ENCODE measurements at places on chromosomes 3 and 15.

DNA sequence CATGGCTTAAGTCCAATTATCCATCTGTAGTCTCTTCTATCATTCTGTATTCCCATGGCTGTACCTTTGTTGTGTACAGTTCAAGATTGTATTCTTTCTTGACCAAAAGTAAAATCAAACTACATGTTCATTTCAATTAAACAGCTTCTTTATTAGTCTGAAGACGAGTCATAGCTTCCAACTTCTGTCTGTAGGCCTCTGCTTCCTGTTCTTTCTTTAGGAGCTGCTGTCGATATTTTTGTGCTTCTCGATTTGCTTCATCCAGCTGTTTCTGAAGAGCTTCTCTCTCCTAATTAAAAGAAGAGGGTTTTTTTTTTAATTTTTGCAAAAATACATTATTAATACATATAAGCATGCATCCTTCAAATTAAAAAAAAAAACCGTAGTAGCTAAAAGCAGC is 13.0 kb upstream of the HDC start:
- no peak for DNase-seq

- DNase-seq: no peak
Observed at GRCh38 chr15:70308011-70308734, 210.5 kb upstream of the TLE3 start.

- no peak for DNase-seq
Observed at GRCh38 chr3:197512691-197513571, 42.8 kb downstream of the BDH1 start.

GRCh38 chr3:142232340-142232739 is 7.0 kb upstream of the GK5 start:
- DNase-seq: no peak

GRCh38 chr3:143769616-143770015 is 78.7 kb downstream of the SLC9A9 start:
- no peak for DNase-seq

GRCh38 chr3:59518283-59519055 is 468.6 kb upstream of the CFAP20DC start:
- no peak for DNase-seq

DNA sequence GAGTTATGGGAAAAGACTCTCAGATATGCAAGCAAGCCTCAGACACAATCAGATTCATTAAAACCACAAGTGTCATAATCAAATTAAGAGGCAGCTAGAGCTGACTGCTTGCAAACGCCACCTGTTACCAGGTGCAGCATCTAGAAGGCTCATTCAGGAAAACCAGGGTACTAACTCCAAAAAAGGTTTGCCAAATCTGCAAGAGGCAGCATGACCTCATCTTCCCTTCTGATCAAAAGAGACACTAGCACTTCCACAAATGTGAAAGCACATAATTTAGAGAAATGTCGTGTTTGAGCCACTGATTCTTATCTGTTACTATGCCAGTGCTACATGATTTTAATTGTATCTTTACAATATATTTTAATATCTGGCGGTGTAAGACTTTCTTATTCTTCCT is 123.3 kb upstream of the NANOGP8 start:
- no peak for DNase-seq

DNA sequence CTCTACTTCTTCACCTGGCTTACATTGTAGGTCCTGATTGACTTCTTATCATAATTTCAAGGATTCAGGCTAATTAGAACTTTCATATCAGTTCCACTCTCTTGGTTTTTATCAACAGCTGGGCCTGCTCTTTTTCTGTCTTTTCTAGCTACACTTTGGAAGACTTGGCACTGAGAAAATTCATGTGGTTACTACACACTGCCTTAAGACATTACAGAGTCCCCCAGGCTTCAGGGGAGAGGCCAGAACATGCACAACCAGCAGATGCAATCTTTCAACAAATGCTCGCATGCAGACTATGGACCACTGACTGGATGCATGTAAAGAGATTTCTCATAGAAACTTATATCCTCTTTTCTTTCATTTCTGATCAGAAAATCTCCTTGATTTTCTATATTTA is 423.5 kb downstream of the TUSC7 start:
- no peak for DNase-seq

- DNase-seq: no peak
Observed at GRCh38 chr3:50167841-50168209, 12.7 kb downstream of the SEMA3F start.

- DNase-seq: no peak
Observed at GRCh38 chr3:43194490-43195114, 88.7 kb upstream of the POMGNT2 start.

DNA sequence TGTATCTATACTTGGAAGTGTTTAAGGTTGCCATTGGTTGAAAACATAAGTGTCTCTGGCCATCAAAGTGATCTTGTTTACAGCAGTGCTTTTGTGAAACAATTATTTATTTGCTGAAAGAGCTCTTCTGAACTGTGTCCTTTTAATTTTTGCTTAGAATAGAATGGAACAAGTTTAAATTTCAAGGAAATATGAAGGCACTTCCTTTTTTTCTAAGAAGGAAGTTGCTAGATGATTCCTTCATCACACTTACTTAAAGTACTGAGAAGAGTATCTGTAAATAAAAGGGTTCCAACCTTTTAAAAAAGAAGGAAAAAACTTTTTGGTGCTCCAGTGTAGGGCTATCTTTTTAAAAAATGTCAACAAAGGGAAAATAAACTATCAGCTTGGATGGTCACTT is 19.7 kb downstream of the B3GNT5 start:
- DNase-seq: no peak

DNA sequence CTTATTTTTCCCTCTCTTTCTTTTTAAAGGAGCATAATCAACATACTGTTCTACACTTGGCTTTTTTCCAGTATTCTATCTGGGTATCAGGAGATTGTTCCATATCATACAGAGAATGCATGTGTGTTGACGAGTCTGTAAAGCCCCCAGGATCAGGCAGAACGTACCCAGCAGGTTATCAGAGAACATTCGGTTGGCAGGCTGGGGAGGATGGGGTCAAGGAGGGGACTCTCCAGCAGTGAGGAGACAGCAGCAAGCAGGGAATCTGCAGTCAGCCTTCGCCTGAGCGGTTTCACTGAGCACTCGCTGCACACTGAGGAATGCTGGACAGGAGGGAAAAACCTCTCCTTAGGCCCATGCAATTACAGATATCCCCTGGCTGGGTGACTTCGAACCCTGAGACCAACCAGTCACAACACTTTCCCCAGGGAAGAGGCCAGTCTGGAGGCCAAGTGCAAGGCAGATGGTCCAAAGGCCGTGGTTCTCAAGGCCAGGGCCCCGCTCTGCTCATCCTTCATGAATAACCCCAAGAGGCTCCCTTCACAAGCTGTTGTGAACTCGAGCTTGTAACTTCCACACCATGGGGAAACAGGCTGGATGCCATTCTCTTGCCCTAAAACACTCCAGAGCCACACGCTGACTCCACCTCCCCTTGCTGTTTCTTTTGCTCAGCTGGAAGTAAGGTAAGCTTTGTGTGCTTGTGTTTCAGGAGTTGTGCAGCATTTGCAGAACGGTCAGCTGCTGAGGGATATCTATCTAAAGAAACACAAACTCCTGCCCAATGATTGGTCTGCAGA is 60.1 kb downstream of the PXYLP1 start:
- DNase-seq: no peak

- peak; percentile 8 for DNase-seq
Observed at GRCh38 chr3:146589899-146590508, 15.1 kb downstream of the PLSCR5 start.

GRCh38 chr3:27643355-27643754 is 78.8 kb downstream of the EOMES start:
- no peak for DNase-seq

- DNase-seq: no peak
Observed at GRCh38 chr3:42526616-42527367, 24.3 kb downstream of the VIPR1 start.

DNA sequence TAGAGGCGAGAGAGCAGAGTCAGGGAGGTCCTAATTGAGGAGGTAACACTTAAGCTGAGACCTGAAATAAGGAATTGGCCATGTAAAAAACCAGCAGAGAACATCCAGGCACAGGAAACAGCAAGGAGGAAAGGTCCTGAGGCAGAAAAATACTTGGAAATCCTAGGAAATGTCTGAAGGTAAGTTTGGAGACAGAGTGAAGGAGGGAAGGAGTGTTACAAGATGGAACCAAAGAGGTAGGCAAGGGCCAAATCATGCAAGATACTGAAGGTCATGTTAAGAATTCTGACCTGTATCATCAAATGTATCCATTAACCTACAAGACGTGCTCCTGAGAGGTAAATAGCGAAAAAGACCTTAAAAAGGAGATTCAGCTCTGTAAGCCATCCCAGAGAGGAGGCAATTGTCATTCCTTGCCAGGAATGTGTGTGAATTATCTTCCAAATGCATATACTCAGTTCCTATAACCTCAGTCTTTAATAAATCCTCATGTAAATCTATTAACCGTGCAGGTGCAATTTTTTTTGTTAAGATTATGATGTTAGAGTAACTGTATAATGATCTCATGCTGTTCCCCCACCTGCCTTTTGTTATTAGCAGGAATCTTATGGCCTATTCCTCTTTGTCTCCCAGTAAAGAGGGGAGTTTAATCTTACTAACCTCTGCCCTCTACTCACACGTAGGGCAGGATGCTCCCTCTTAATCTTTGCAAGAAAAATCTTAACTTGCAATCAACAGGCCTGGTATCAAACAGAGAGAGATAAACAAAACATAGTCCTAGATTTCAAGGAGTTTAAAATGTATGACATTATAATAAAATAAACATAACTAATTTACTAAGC is 166.9 kb downstream of the ULK4 start:
- DNase-seq: no peak

DNA sequence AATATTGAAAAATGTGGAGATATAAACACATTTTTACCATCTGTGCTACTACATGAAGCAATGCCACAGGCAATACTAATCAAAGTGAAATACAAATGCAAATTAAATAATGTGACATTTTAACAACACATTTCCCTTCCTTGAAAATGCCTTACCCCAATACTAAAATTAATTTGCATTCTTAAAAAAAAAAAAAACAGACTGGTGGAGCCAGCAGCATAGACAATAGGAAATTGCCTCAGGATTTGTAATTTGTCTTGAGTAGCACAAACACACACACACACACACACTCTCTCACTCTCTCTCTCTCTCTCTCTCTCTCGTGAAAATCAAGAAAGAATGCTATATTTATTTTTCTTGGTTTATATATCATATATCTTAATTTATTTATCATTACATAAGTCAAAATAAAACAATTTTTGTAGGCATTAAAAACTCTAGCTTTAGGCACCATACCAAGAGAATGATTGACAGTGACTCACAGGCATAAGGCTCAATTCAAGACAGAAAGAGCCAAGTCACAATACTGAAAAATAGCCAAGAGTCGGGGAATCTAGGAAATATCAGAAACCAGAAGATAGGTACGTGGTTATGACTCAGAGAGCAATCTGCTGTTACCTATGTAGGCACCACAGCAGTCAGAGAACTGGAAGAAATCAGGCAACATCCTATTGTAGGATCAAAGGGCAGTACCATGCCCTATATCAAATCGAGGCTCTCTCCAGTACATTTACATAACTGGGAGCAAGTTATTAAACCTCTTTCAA is 23.0 kb downstream of the SUCNR1 start:
- no peak for DNase-seq

DNA sequence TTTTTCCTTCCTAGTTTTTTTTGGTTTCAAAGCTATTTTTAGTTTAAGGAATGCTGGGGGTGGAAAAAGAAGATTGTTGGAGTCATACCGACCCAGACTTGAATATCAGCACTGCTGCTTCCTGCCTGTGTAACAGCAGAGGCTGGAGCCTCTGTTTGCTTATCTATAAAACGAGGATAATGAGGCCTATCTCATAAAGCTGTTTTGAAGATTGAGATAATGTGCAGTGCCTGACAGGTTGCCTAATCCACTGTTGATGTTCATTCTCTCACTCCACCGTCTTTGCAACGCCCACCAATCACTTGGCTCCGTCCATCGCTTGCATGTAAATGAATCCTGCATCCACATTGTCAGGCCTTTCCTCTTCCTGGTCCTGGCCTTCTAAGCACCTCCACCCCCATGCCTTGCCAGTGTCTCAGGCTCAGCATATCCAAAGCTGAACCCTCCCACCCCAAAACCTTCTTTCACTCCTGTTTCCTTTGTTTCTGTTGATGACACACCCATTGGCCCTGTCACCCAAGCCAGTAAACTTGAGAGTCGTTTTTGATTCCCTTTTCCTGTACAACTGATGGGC is 94.9 kb downstream of the MEX3B start:
- no peak for DNase-seq

DNA sequence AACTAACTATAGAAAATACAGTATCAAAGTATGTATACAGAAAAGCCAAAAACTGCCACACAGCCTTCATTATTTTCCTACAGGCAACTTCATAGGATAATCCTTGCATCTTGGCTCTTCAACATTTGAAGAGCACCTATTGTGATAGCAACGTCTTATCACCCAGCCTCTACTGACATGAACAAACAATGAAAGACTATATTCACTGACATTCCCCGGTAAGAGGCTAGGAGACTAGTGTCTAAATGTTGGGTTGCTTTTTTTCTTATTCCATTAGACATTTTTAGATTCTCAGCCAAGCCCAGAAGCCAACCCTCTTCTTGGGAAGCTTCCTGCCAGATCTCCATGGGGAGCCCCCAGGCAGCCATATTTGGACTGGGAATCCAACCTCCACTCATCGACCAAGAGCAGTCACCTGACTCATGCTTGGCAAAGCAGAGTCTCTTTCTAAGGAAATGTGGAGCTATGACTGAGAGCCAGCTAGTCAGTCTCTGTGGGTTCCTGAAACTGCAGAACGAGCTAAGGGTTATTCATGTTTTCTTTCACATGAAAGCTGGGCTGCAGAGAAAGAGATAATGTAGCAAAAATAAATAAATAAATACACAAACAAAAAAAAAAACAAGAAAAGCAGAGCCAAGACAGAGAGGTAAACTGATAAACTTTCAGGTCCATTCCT is 227.5 kb downstream of the MAGI1 start:
- no peak for DNase-seq

- no peak for DNase-seq
Observed at GRCh38 chr3:63060412-63060811, 185.2 kb upstream of the CADPS start.

- DNase-seq: no peak
Observed at GRCh38 chr3:16802389-16802788, 82.4 kb upstream of the PLCL2 start.

Measured in 8988T (cell line).